Activated CD4-positive, alpha-beta T cell treated with anti-CD3 and anti-CD28 coated beads, Interleukin-2, Interleukin-4, amounts not matched to agents 100 ng/mL and 50 ng/mL, durations not matched to agents 16 hours and 8 hours (primary cell): ENCODE measurements at places on chromosomes 13 and 19.

DNA sequence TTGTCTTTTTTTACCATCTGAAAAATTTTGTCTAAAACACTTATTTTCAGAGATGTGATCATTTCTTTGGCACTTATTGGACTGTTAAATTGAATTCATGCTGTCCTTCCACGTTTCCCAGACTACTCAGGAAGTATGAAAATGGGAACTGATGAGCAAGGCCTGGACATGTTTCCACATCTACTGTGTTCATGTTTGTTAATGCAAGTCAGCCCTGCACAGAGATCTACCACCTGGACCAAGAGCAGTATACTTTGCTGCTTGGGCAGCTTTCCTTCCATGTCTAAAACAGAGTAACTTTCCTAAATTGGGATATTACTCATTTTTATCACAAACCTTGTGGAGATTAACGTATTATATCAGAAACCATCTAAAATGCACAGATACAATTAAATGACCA lies 687.4 kb downstream of the DIAPH3 start:
- no peak for DNase-seq

DNA sequence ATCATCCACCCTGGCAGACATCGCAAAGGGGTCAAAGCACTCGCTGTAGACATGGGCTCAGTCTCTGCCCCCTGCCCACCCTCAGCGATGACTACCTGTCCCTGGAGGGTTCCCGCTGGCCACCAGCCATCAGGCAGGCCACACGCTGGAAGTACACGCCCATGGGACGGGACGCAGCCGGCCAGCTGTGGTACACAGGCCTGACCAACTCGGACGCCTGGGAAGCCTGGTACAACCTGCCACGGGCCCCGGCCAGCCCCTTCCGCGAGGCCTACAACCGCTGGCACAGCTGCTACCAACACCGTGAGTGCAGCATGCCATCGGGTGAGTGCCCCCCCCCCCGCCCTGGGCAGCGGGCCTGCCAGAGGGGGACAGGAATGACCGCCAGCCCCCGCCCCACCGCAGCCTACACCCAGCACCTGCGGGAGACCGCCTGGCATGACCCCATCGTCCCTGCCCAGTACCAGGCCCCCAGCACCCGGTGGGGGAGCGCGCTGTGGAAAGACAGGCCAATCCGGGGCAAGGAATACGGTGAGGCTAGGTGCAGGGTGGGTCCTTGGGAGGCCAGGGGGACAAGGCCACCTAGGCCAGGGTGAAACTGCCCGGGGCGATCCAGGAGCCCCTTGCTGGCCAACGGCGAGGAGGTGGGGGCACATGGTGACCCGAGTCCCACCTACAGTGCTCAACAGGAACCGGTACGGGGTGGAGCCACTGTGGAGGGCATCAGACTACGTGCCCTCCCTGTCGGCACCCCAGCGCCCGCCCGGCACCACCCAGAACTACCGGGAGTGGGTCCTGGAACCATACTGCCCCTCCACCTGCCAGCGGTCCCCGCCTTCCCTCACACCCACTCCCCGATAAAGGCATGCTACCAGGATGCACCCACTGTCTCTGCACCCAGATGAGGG lies 4.4 kb downstream of the TEKTIP1 start:
- no peak for DNase-seq

- no peak for DNase-seq
These were observed 112.5 kb downstream of the ESD start for GRCh38 chr13:46684287-46685001.

DNA sequence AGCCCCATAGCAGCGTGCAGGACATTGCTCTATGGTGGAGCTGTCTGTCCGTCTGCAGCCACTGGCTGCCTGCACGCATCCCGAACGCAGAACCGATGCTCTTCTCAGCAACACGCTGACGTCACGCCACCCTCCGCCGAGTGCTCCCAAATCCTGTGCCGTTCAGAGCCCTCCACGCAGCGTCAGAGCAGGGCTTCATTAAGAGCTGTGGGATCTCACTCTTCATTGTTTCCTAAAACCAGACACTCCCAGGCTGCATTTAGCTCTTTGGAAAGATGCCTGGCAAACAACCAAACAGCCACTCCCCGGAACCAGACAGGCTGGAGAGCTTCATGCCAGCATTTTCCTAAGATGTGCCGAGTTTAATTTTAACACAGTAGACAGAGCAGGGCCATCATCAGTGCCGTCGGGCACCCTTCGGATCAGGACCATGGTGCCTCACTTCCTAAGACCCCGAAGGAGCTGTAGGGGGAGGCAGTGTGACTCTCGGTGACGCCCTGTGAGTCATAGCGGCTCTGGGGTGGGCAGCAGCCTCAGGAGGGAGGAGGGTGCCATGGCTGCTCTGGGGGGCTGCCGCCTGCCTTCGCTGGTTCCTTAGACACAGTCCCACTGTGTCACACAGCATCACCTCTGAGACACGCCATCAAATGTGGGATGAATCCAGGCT lies 131.5 kb upstream of the MCF2L start:
- no peak for DNase-seq

DNA sequence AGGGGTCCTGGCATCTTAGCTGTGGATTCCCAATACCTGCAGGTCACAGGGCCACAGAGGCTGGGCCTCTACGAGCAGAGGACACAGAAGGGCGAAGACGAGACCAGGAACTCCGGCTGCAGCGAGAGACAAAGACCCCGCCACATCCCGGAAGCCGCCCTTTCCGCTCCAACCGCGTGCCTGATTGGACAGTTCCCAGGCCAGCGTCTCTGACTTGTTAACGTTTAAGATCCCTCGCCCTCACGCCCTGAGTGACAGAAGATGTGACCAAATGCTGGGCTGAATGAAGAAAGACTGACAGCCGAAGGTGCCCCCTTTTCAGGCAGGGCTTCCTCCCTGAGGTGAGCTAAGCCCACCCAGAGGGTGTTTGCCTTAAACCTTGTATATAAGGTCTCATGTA lies at the start of gene ZNF98:
Gene ZNF98, minus strand, starts transcription at position 136 of the 400 bp plus-strand sequence. Its CDS starts 122 bp downstream, at position 14.
- no peak for DNase-seq

GRCh38 chr13:19910336-19911072 lies 47.1 kb upstream of the ZMYM5 start:
- DNase-seq, result no peak

DNA sequence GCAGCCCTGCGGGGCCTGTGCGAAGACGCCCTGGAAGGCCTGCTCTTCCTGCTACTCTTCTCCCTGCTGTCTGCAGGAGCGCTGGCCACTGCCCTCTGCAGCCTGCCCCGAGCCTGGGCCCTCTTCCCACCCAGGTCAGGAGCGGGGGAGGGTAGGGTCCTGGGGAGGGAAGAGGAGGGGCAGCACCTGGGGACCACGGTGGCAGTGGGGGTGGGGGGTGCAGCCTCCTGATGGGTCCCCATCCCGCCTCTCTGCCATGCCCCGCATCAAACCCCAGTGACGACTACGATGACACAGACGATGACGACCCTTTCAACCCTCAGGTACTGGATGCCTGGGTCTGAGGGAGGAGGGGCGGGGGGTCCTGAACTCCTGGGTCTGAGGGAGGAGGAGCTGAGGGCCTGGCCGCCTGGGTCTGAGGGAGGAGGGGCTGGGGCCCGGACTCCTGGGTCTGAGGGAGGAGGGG lies 13.4 kb upstream of the LENG8 start:
- DNase-seq, result no peak

- no peak for DNase-seq
These were observed 799 bp downstream of the PVR start for GRCh38 chr19:44644402-44645016.

- no peak for DNase-seq
These were observed 711 bp downstream of the FUT2 start for GRCh38 chr19:48696353-48697010.

DNA sequence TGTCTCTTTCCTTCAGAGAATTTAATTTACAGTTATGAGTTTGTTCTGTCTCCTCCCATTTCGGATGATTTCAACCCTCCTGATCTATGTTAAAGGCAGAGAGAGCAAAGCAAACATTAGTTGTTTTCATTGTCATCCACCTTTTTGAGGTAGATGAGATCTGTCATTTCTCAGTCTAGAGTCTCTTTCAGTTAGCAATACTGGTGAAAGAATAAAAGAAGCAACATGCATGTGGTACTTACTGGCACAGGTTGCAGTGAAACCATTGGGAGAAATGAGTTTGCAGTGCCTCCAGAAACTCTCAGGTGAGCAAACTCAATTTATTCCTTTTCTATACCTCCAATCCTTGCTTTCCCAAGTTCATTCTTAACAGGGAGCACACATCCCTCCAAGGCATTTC lies 99.4 kb downstream of the RBM26 start:
- DNase-seq, result no peak

DNA sequence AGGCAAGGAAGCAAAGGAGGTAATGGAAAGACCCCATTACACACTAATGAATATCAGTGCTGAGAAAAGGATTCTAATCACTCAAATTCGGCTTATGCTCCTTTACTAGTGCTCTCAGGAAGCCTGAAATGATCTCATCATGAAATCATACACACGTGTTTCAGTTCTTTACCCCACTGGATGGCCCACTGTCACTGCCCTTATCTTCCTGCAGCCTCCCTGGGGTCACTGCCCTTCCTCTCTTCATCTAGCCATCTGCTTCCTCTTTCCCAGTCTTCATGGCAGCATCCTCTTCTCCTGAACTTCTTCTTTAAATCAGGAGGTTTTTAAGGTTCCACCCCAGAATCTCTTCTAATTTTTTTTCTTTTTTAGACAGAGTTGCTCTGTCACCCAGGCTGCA lies 27.9 kb upstream of the EEF1AKMT1 start:
- DNase-seq, result no peak

GRCh38 chr19:10760273-10760944 lies 42.5 kb downstream of the DNM2 start:
- DNase-seq, result peak; percentile 17

- DNase-seq, result no peak
These were observed 1.7 kb downstream of the DPY19L3 start for GRCh38 chr19:32407004-32407992.

GRCh38 chr13:45695198-45695730 lies 6.9 kb upstream of the CBY2 start:
- peak; percentile 83 for DNase-seq

DNA sequence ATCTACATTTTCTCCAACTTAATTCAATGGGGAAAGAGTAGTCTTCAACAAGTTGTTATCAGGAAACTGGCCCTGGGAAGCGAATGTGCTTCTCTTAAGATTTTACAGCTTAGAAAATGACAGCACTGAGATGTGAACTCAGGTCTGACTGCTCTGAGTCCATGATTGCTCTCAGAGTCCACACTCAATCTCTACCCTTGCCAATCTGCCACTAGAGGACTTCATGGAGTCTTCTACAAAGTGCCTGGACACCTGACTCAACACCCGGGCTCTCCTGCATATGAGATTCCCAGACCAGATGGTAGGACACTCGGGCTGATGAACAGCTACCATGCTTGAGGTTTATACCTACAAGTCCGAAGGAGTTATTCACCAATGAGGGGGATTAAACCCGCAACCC lies 74.8 kb downstream of the ABCC4 start:
- no peak for DNase-seq

- DNase-seq, result no peak
These were observed 11.1 kb downstream of the SLC7A10 start for GRCh38 chr19:33214596-33214995.

DNA sequence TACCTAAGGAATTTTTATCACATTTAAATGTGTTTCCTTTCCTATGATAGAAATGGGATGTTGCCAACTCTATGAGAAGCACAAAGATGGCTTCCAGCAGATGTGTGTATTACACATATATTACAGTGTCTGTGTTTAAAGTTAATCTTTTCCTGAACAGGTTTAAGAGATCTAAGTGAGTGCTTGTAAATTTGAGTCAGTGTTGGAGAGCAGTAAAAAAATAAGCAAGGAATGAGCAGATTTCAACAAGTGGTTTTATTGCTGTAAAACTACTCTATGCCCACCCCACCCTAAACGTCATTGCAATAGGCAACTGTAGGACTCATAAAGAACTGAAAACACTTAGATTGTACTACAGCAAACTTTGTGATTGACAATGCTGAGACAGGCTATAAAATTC lies 248.7 kb downstream of the KLF5 start:
- DNase-seq, result no peak

GRCh38 chr19:12163826-12164225 lies 930 bp downstream of the ZNF136 start:
- DNase-seq, result no peak

GRCh38 chr13:113398963-113399754 lies 35.2 kb upstream of the GRTP1 start:
- DNase-seq, result no peak

DNA sequence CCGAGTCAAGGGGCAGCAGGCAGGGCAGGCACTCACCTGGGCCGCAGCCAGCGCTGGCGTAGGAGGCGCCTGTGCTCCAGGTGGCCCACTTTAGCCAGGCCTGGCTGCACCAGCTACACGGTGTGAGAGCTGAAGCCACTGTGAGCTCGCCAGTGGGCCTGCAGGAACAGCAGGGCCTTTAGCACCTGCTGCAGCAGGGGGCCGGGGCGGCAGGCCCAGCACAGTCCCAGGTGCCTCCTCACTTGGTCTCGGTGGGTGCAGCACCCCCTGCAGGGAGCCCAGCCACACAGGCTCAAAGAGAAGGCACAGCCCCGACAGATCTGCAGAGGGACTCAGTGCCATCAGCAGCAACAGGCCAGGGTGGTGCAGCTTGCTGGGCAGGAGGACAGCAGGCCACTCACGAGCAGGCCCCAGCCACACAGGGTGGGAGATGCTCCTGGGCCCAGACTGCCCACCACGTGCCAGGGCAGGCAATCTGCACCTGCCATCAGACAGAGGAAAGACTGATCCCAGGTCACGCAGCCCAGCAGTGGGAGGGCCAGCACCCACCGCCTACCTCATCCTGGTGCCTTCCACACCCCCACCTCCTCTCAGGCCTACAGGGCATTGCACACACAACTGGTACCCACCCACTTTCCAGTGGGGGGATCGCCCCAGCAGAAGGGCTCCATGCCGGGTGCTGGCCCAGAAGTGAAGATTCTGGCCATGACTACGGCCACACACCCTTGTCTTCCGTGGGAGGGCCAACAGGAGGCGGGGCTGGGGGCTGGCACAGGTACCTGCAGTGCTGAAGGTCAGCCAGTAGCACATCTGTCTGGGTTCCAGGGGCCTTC lies 15.8 kb downstream of the ARHGAP33 start:
- no peak for DNase-seq

- DNase-seq, result peak; percentile 53
These were observed 979 bp downstream of the AKAP8 start for GRCh38 chr19:15378534-15379082.

- no peak for DNase-seq
These were observed 290.9 kb upstream of the SOX21 start for GRCh38 chr13:95003019-95003813.

DNA sequence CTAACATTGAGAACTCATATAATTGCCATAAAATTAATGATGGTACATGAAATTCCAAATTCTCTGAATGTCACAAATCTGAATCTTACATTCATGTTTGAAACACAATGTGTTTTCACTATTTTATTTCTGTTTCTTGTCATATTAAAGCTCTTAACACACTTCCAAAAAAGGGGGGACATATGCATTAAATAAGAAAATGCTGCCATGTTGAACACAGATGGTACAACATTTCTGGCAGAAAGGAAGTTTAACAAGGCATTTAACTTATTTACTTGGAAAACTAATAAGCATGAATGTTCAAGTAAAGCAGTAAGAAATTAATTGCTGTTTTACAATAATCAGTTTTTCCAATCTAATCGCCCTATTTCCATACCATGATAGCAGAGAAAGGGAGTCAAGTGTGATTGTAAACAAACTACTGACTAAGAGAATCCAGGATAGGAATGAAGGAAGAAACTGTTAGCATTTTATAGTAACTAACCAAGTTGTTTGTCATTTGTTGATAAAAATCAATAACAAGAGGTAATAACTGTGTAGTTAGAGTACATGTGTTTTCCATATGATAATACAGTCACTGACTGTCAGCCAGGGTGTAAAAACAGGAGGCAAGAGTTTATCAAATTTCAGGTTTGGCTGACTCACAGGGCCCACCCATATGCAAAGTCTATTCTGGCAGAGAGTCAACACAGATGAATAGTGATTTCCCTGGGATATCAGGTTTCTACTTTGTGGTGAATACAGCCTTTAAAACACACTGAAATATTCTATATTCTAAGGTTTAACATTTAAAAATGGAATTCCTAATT lies 5.7 kb upstream of the FOXO1 start:
- DNase-seq, result no peak
